CD4-positive, alpha-beta T cell treated with Interleukin-15 for 1 hour (primary cell): ENCODE measurements at places on chromosomes 12 and 14.

- DNase-seq: no peak
These were observed 34.1 kb upstream of the NUBPL start for GRCh38 chr14:31527087-31527486.

DNA sequence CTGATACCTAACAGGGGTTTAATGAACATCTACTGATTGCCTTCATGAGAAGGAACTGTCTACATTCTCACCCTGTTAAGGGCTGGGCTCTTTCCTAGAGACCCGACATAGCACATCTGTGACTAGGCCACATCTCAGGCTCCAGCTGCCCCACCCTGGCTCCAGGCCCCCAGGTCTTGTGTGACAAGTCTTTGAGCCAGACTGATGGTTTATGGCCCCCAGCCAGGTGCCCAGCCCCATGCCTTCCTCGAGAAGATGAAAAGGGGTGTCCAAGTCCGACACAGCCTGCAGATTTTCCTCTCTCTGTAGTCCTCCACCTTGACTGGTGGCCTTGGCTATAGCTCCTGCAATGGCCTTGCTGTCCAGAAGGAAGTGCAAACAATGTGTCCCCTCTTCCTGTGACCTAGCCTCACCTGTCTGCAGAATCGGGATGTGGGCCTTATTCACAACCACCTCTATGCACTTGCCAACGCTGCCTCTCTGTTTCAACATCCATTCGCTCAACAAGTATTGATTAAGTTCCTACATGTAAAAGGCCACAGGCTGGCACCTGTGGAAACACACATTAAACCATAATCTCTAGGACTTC is 4.2 kb downstream of the ACTN1 start:
- no peak for DNase-seq

DNA sequence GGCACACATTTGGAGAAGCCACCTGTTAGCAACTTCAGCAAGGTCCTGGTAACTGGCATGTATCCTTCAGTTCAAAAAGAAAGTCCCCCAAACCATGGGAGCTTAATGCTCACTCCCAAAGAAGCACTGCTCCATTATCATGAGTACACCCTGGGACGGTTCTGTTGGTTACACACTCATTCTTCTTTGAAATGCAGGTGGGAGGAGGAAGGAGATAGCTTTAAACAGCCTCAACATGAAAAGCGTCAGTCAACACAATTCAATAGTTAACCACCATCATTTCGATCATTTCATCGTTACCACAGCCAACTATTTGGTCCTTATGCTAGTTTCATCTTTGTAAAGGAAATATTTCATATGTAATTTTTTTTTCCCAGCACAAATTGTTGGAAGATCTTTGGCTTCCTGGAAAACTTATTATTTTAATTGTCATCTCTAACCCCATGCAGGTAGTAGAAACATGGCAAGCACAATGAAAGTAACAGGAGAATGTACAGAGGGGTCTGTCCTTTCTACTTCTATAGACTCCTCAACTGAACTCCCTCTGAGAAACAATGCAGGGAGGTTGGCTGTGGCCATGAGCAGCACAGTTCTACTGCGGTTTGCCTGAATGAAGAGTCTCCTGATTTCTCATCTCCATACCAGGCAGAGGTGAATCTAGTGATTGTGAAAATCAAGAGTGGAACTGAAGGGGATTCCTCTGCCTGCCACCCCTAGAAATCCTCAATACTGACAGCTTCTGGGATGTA is 196.4 kb upstream of the FOXN3 start:
- no peak for DNase-seq

- DNase-seq: no peak
These were observed 7.1 kb upstream of the TDG start for GRCh38 chr12:103958621-103959020.

DNA sequence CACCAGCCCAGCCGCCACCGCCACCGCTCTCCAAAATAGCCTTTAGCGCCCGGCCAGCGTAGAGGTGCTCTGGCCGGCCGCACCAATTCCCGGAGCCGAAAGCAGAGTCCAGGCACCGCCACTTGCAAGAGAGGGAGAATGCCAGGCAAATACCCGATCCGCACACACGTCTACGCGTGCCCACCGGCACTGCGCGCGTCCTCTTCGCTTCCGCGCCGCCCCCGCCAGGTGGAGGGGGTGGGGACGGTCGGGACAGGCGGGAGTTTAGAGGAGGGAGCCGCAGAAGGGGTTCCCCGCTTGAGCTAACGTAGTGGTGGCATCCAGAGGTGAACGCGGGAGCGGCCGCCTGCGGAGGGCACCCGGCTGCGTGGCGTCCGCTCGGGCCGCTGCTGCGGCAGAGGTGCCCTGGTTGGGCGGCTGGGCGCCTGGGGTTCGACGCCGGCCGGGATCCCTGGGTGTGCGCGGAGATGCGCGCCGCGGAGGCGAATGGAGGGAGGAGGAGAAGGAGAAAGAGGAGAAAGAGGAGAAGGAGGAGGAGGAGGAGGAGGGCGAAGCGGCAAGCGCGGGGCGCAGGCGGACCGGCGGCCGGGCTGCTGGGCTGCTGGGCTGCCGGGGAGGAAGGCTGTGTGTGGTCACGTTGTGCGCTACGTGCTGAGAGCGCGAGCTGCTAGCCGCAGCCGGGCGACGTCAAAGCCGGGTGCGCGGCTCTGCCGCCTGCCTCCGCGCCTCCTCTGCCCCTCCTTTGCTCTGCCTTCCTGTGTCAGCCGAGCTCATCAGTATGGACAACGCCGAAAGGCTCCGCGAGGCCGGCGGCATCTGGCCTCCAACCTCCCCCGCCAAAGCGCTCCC is at the start of gene MDGA2:
MDGA2 (minus strand) TSS at position 140 of the 849 bp plus-strand sequence.
- DNase-seq: no peak
